MG63 (cell line): ENCODE measurements at places on chromosomes 1 and 21.
A peak's percentile ranks its signal among the peaks of the same experiment; 100 is the strongest.

GRCh38 chr1:91075233-91076135 is 53.6 kb upstream of the ZNF644 start:
- DNase-seq, result no peak

- DNase-seq, result no peak
Measured at GRCh38 chr1:20695515-20695914, 22.3 kb downstream of the KIF17 start.

GRCh38 chr1:208007319-208007937 is 96.5 kb upstream of the CD34 start:
- DNase-seq, result no peak

GRCh38 chr1:225567789-225568188 is 85.1 kb downstream of the ENAH start:
- DNase-seq, result no peak

DNA sequence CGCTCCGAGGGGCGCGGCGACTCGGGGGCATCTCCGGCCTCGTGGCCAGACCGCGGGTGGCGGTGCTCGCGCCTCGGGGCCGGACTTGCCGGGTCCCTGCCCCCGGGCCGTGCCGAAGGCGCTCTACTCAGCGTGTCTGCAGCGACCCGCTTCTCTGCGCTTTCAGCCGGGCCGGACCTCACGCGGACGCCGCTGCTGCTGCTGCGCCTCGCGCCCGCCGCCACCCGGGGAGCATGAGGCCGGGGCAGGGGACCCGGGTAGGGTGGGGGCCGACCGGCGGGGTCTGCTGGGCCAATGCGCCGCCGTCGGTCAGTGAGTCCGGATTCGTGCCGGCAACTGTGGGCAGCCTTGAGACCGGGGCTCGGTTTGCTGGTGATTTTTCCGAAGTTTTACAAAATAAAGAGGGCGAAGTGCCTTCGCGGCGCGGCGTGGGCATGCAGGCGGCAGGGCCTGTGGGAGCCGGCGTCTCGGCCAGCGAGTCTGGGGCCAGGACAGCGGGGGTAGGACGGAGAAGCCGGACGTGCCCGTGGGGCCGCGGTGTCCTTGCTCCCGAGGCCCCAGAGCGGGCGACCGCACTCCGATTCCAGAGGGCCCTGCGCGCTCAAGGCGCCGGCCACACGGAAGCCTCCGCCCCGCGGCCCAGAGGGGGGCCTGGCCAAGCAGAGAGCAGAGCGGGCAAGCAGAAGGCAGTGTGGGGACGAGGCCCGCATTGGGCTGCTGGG is 749 bp downstream of the FAM163A start:
- DNase-seq, result peak; percentile 22

DNA sequence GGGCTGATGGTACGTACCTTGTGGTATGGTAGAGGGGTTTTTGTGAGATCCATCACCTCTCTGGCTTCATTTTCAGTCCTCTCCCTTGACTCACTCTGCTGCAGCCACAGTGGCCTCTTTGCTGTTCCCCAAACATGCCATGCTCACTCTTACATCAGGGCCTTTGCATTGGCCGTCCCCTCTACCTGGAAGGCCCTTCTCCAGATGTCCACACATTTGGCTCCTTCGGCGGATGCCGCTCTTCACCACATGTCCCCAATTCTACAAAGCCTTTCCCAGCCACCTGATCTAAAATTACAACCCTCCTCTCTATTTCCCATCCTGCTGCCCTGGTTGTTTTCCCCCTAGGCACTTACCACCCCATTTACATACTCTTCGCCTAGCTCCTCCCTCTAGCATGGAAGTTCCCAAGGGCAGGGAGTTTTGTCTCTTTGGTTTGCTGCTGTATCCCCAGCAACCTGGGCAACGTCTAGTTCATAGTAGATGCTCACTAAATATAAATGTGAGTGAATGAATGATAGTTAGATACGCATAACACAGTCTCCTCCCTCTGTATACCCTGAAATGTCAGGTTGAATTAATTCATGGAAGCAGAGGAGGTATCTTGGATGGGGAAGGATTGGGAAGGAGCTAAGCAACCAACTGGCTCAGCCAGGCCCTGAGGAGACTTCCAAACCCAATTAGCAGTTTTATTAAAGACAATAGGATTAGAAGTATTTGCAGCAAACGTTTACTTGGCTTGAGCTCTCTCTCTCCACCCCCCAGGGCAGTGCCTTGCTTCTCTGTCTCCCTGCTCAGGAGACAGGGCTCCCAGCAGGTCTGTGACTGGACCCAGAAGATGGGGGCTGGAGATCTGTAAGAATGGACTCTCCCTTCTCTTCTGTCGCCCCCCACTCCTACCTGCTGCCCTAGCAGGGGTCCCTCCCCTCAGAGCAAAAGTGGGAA is 264.2 kb downstream of the GRIK3 start:
- DNase-seq, result no peak

- peak; percentile 72 for DNase-seq
Measured at GRCh38 chr1:64933296-64934070, 32.9 kb downstream of the JAK1 start.

- DNase-seq, result no peak
Measured at GRCh38 chr1:58798910-58799442, 15.1 kb upstream of the JUN start.

- DNase-seq, result no peak
Measured at GRCh38 chr1:12722626-12723025, 6.7 kb downstream of the AADACL3 start.
